Stimulated activated CD4-positive, alpha-beta T cell treated with anti-CD3 and anti-CD28 coated beads, Interleukin-2, amount 100 ng/mL, for 4 hours (primary cell): ENCODE measurements at places on chromosomes 2 and 18.

- no peak for DNase-seq
These were observed 27.9 kb downstream of the ZAP70 start for GRCh38 chr2:97741251-97741650.

DNA sequence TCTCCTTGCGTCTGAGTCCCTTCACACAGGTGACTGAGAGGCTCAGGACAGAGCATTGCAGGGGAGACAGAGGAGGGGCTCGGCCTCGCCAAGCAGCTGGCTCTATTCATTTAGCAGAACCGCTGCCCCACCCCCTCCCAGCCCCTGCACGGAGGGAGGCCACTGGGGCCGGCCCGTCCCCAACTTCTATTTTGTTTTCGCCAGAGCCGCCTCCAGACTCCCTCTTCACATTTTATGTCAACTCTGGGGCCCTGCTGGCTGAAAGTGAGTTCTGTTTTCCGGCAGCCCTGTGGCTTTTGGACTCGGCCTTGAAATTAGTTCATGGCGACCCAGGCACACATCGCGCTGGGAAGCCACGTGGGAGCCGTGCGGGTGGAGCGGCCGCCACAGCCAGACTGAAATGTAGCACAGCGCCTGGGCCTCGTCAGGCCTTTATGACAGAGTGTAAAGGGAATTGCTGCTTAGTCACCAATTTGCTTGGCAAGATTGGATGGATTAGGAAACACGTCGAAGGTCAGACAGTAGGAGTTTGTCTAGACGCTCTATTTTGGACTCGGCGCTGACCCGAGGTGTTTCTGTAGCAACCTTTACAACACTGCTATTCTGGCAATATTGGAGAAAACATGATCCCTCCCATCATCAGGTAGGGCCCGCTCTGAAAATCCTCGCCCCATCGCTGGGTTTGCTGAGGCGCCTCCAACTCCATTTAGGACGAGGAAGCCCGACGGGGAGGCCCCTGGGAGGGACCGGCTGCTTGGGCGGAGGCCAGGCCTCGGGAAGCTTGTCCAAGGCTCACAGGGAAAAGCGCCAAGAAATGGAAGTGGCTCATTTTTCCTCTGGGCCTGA, 90.7 kb upstream of the CTDP1 start:
- no peak for DNase-seq

DNA sequence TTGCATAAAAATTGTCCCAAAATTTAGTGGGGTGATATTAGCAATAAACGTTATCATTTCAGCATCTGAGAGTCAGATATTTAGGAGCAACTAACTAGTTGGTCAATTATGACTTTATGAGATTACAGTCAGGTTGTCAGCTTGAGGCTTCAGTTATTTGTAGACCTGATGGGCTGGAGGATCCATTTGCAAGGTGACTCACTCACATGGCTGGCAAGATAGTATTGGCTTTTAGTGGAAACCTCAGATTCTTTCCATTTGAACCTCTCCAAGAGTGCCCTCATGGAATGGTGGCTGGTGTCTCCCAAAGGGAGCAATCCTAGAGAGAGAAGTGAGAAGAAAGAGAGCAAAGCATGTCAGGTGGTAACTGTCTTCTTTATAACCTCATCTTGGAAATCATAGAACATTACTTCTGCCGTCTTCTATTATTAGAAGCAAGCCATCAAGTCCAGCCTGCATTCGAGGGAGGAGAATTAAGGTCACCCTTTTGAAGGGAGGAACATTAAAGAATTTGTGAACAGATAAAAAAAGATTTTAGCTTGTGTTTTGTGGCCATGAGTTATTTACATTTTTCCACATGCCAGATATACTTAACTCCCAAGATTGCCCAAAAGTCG, 92.5 kb downstream of the HAUS1 start:
- DNase-seq, result no peak

- DNase-seq, result no peak
These were observed 77.6 kb upstream of the RAB6C start for GRCh38 chr2:129901754-129902415.

- no peak for DNase-seq
These were observed 320.7 kb downstream of the CYP26B1 start for GRCh38 chr2:71826826-71827523.

- no peak for DNase-seq
These were observed 3.3 kb downstream of the SKOR2 start for GRCh38 chr18:47248115-47248603.

DNA sequence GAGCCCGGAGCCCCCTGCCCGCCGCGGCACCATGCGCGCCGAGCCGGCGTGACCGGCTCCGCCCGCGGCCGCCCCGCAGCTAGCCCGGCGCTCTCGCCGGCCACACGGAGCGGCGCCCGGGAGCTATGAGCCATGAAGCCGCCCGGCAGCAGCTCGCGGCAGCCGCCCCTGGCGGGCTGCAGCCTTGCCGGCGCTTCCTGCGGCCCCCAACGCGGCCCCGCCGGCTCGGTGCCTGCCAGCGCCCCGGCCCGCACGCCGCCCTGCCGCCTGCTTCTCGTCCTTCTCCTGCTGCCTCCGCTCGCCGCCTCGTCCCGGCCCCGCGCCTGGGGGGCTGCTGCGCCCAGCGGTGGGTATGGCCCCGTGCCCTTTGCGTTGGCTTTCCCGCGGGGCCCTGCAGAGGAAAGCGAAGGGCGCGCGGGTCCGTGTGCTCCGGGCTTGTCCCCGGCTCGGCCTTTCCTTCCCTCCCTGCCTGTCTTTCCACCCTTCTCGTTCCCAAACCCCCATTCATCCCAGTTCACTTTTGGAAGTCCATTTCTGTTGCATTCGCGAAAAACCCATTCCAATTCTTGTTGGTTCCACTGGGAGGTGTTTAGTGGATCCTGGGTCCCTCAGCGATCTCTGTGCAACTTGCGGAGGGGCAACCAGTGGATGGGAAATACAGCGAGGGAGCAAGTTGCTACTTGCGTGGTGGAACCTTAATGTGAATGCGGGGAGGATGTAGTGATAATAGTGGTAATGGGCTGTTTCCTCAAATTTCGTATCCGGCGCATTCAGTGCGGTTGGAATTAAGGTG, 599 bp downstream of the ADAM23 start:
- no peak for DNase-seq
